ENCODE measurements at places on chromosomes 16 and 17. TPM values are rescaled to one million over a fixed set of nuclear protein-coding genes. Genes with fewer than 3 reads are reported as not detected.

DNA sequence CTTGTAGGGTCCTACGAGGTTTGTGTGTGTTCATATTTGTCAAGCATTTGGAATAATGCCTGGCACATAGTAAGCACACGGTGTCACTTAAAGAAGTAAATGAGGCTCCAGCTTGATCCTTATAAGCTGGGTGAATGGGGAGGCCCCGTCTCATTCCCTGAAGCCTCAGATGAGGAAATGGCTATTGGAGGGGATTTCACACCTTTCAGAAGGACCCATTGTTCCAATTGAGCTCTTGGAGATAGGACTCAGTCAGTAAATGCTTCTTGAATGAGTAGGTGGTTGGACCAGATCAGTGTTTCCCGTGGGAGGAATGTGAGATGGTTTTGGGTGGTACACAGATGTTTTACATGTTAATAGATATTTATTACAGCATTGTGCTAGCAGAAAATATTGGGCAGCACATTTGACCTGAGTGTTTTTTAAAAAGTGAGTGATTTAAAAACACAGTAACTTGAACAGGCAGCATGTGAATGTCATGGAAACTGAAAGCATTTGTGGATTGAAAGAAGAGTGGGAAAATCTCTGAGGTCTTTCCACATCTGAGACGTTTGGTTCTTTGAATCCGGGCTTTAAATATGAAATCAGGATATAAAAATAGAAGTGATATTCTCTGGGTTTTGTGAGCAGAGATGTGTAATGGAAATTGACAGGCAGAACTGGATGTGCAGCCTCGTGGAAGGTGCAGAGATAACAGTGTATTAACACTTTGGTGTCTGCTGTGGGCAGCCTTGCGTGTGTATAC, 36.4 kb upstream of the ARHGAP17 start:
- DNase-seq = no peak

EVI2B gene
- total RNA-seq = 4.2 TPM

TBC1D3I gene
- 0.25 TPM for total RNA-seq

OR4D1 gene
- not detected for total RNA-seq

GRCh38 chr17:10360578-10360977, 12.2 kb downstream of the MYH13 start:
- no peak for DNase-seq

DNA sequence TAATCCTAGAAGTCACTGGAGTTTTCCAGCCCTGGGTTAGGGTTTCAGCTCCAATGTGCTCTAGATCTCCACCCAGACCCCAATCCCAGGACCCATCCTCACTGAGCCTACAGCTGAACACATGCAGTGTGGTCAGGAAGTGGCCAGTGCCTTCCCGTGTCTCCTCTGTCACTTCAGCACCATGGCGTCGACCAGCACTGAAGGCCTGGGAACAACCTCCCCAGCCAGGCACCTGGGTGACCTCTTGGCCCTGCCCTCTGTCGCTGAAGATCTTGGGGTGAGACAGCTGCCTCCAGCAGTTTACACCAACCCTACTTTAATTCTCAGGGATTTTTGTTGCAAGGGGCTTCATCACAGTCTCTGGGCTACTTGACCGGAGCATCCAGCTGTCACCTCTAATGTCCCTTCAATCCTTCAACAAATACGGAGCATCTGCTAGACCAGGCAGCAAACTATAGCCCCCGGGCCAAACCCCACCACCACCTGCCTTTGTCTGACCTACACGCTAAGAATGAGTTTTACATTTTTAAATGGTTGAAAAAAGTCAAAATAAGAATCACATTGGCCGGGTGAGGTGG, 18.0 kb upstream of the GSG1L start:
- no peak for DNase-seq

GRCh38 chr17:56451629-56452028, 141.9 kb upstream of the NOG start:
- no peak for DNase-seq

LYZL6 gene
- not detected for total RNA-seq

DNA sequence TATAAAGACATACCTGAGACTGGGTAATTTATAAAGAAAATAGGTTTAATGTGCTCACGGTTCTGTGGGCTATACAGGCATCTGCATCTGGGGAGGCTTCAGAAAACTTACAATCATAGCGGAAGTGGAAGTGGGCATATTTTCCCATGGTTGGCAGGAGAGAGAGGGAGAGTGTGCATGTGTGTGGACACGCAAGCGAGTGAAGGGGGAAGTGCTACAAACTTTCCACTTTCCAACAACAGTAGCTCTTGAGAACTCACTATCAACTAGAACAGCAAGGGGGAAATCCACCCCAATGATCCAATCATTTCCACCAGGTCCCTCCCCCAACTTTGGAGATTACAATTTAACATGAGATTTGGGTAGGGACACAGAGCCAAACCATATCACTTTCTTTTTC, 11.1 kb downstream of the TAOK1 start:
- DNase-seq = no peak

DNA sequence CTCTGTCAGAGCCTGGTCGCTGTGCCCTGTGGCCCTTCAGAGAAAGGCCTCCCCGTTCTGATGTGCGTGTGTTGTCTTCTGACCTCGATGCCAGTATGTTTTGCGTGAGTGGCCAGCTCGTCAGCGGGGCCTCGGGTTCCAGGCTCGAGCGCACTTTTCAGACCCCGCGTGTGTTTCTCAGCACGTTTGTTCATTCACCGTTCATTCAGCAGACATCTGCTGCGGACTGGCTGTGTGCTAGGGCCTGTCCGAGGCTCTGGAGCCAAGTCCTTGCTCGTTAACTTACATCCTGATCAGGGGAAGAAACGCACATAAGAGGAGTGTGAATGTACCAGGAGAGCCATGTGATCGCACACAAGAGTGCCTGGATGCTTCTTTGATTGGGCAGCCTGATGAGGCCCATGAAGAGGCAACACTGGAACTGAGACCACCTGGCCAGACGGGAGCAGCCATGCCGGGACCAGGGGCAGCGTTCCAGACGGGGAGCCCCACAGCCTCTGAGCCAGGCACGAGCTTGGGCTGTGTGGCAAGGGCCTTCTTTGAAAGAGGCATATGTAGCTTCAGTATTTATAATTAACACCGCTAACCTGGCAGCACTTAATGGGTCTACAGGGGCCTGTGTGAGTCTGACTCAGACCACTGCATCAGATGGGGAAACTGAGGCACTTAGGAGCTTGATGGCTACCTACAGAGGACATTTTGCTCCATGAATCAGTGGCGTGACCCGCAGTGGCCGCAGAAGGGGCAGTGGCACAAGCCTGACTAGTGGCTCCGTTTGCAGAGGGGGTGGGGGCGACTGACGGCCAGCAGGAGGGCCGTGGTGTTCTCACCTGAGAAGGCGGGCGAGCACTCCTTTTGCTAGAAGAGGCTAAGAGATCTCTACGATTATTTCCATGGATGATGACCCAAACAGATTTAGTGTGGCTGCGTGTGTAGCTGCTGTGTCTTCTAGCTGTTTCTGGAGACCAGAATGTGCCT, 187.9 kb upstream of the CHMP6 start:
- no peak for DNase-seq

- no peak for DNase-seq
These were observed 315.4 kb downstream of the MAP2K6 start for GRCh38 chr17:69729944-69730343.

CTRL gene
- total RNA-seq = not detected

DNA sequence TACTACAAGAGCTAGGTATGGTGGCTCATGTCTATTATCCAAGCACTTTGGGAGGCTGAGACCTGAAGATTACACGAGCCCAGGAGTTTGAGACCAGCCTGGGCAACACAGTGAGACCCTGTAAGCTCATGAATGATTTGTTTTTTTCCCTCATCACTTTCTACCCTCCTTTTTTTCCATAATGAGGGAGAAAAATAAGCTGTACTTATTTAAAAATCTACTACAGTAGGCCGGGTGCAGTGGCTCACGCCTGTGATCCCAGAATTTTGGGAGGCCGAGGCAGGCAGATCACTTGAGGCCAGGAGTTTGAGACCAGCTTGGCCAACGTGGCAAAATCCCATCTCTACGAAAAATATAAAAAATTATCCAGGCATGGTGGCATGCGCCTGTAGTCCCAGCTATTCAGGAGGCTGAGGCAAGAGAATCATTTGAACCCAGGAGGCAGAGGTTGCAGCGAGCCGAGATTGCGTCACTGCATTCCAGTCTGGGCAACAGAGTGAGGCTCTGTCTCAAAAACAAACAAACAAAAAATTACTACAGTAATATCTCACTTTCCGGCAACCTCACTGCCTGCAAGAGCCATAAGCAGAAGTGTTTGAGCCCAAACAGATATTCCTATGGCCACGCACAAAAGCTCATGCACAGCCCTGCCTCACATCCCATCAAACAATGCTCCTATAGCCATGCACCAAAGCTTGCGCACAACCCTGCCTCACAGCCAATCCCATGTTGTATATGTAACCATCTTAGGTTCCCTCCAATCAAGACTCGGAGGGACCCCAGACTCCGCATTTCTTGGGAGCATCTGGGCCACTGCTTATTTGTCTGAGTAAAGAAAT, 37.4 kb downstream of the TK2 start:
- no peak for DNase-seq

DNA sequence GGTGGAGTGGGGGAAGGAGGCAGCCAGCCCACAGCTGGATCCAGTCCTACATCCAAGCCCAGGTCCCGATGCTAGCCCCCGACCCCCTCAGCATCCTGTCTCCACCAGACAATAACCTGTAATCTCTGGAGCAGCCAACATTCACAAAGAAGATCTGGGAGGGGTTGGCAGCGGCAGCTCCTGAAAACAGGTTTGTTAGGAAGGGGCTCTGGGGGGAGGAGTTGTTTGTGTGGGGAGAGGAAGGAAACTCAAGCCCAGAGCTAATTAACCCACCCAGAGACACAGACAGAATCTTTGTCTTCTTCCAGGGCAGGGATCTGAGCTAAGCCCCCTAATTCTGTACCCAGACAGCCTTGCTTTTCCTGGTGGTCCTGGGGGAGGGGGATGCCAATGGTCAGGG, 4.6 kb upstream of the C17orf113 start:
- no peak for DNase-seq

CACNA1H gene
- total RNA-seq = 5.0 TPM

DNA sequence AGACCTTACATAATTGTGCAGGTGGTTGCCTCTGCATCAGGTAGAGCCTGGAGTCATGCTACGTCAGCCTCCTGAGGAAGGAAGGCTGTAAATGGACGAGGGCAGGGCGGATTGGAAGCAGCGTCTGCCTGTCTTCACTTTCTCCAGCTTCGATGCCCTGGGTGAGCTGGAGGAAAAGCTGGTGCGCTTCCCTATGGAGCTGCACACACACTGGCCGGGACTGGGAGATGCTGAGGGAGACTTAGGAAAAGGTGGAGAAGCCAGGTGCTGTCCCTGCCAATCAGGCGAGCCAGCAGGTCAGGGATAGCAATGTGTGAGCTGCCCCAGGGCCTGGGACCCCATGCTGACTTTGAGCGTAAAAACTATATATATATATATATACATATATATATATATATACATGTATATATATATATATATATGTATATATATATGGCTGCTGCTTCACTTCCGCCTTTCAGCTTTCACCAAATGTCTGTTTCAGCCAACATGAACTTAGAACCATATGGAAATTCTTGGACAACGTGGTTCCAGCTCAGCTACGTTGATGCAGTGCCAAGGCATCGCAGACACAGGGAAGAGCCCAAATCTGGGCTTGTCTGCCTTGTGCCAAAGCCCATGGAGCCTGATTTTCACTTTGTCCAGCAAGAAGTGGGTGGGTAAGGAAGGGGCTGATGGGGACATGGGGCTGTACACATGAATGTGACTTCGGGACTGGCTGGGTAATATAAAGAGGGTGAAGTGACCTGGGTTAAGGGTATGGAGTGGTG, 71.5 kb upstream of the NKD1 start:
- DNase-seq = no peak

- no peak for DNase-seq
These were observed 4.8 kb downstream of the TBC1D16 start for GRCh38 chr17:80030730-80031410.

GRCh38 chr16:30340621-30341020, 14.5 kb downstream of the CD2BP2 start:
- DNase-seq = no peak

DNA sequence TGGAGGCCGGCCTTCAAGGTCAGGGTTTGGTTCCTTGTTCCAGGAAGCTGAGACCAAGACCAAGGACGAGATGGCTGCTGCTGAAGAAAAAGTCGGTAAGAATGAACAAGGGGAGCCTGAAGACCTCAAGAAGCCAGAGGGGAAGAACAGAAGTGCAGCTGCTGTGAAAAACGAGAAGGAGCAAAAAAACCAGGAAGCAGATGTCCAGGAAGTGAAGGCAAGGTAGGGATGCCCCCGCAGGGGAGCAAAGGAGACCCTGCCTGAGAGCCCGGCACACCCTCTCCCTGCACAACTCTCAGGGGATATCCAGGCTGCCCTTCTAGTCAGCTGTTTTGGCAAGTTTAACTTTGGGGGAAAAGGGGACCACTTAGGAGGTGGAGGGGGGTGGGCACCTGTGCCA, 29.0 kb downstream of the RNF213 start:
- no peak for DNase-seq

SLC7A5 gene
- total RNA-seq = 15.0 TPM

- no peak for DNase-seq
These were observed 309.5 kb upstream of the PMFBP1 start for GRCh38 chr16:72481419-72481818.

NOD2 gene
- 0.27 TPM for total RNA-seq

- no peak for DNase-seq
These were observed 22.9 kb upstream of the PECAM1 start for GRCh38 chr17:64413513-64413912.

DNA sequence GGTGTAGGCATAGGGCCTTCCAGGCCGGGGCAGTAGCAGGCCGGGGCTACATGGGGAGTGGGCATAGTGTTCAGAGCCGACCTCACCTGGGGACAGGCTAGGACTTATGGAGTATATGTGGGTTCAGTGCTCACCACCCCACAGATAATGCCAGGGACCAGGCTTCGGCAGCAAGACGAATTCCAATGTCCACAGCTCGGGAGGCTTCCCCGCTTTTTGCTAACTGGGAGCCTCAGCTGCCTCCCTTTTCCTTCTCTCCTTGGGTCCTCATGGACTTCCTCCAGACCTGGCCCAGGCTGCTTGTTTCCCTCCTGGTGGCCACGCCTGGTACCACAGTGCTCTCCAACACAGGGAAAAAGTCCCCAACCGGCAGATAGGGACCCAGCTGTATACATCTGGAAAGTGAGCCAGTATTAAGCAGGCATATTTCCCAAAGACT, 20.1 kb upstream of the SLC46A1 start:
- no peak for DNase-seq

GRCh38 chr16:23920899-23921298, 85.1 kb downstream of the PRKCB start:
- no peak for DNase-seq

SGCA gene
- 385 TPM for total RNA-seq

- peak; percentile 93 for DNase-seq
These were observed 16.6 kb downstream of the UBALD2 start for GRCh38 chr17:76281573-76282371.

Measured in gastrocnemius medialis (tissue), 4 donors.